Suppressor macrophage treated with lipopolysaccharide for 4 hours (primary cell): ENCODE measurements at places on chromosomes 1 and 21.

DNA sequence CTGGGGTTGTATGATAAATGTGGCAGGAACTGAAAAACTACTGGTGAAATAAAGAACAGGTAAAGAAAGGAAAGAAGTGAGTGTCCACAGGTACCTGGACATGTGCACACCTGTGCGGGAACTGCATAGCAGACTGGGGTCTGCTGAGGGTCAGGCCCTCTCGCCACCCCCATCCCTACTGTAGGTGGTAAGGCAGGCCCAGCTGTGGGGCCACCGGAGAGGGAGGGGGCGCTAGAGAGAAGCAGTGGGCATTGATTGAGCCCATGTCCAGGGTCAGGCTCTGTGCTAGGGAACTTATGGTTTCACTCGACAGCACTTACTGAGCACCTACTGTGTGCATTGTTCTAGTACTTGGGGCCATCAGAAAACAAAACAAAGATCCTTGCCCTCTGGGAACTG, 400.5 kb downstream of the MATN1 start:
- no peak for DNase-seq

- no peak for DNase-seq
Observed at GRCh38 chr1:109925159-109925990, 14.7 kb downstream of the CSF1 start.

GRCh38 chr21:33202464-33203363, 27.0 kb upstream of the IFNAR2 start:
- DNase-seq: peak; percentile 56

DNA sequence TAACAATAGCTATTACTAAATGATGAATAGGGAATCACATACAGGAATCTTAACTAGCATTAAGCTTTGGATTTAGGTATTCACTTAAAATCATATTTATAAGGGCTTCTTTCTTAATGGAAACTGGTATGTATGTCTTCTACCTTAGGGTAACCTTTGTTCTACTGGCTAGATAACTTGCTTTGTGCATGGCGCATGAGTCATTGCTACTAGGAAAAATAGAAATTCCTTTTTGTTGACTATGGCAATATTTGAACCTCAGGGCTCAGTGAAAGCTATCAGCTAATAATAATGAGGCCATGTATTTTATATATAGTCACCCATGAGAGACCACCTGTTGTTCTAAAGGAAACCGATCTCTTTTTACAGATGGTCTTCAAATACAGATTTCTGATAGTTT, 72.5 kb downstream of the RPS6KC1 start:
- DNase-seq: no peak

GRCh38 chr1:75999034-75999433, 66.8 kb upstream of the ASB17 start:
- no peak for DNase-seq

- DNase-seq: no peak
Observed at GRCh38 chr1:201103666-201104065, 8.6 kb downstream of the CACNA1S start.

GRCh38 chr1:192793983-192794767, 14.7 kb upstream of the RGS2 start:
- DNase-seq: no peak

DNA sequence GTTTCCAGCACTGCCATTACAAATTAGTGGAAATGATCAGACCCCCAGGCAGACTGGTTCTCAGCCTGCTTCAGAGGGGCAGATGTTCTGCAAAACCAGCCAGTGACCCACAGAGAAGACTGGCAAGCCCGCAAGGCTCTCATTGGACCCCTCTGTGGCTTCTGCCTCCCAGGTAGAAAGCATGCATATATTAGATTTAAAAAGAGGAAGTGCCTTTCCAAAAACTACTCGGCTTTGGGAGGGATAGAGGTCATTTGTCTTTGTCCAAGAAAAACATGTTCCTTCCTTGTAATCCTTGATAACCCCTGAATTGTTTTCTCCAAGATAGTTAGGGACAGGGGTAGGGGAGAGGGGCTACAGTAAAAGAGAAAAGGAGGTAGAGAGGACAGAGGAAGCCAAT, 11.8 kb downstream of the HIVEP3 start:
- no peak for DNase-seq

GRCh38 chr1:14292520-14292919, 306.0 kb upstream of the KAZN start:
- no peak for DNase-seq

GRCh38 chr1:31781138-31781755, 17.1 kb upstream of the ADGRB2 start:
- DNase-seq: no peak

- DNase-seq: peak; percentile 69
Observed at GRCh38 chr1:185317886-185318310, 855 bp upstream of the IVNS1ABP start.

GRCh38 chr21:34799092-34799491, 130.3 kb downstream of the CLIC6 start:
- DNase-seq: no peak

GRCh38 chr1:177116941-177117340, 47.6 kb downstream of the ASTN1 start:
- no peak for DNase-seq

DNA sequence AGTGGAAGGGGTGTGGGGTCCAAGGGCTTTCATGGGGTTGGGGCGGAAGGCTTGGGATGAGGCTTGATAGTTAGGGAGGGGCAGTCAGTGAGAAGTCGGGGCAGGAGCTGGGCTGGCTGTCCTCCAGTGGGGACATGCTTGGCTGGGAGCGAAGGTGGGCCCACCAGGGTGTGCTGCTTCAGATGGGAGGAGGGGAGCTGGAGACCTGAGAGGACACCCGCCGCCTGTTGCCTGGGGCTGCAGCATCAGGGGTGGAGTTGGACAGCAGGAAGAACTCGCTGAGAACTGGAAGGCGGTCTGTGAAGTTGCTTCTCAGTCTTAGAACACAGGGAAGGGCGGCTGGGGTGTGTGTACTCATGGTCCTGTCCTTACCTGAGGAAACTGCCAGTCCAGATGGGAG, 1.6 kb downstream of the THEM5 start:
- DNase-seq: no peak

- no peak for DNase-seq
Observed at GRCh38 chr21:16072221-16072620, 342.4 kb downstream of the USP25 start.

DNA sequence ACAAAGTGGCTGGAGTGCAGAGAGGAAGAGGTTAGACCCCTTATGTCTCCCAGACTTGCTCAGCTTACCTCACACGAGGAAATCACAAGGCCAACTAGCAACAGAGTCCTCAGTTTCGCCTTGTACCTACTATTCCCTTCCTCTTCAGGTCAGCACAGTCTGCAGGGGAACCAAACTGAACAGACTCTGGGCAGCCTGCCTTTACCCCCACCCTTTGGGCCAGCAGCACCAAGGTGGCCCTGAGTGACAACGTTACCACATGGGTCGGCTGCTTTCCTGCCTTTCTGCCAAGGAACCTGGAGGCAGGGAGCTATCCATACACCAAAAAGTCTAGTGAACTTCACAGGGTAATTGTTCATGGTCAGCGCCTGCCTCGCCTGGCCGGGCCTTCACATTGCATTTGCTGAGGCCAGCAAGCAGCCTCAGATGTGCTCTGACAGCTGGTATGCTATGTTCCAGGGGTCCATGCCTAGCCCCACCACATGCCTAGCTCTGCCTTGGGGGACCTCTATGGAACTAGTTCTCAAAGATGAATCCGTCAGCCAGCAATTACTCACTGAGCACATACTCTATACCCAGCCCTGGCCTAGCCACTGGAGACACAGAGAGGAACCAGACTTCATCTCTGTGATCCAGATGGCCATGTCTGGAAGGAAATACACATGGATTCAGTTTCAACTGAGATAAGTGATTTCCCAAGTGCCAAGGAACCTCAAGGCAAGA, 69.6 kb downstream of the DMAP1 start:
- DNase-seq: no peak

DNA sequence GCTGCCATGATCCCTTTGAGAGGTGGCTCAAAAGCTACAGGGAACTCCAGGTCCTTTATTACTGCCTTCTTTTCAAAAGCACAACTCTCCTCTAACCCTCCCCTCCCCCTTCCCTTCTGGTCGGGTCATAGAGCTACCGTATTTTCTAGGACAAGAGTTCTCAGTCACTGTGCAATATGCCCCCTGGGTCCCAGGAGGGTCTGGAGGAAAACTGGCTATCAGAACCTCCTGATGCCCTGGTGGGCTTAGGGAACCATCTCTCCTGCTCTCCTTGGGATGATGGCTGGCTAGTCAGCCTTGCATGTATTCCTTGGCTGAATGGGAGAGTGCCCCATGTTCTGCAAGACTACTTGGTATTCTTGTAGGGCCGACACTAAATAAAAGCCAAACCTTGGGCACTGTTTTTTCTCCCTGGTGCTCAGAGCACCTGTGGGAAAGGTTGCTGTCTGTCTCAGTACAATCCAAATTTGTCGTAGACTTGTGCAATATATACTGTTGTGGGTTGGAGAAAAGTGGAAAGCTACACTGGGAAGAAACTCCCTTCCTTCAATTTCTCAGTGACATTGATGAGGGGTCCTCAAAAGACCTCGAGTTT, 3.1 kb downstream of the BTG2 start:
- DNase-seq: no peak

DNA sequence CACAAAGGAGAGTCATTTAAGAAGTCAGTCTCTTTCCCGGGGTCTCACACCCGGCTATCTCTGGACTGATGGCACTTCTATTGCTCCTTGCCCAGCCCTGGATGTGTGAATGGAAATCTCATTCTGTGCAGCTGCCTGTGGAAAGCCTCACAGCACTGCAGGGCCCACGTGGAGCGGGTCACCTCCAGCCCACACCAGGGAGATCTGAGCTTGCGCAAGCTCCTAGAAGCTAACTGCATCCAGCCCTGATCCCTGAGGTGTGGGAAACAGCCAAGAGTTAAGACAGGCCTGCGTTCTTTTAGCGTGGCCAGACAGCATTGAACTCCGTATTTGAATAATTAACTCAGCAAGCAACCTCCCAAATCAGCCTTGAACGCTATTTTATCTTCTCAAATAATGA, 150.5 kb downstream of the LRIG2 start:
- DNase-seq: no peak

GRCh38 chr1:33713058-33713877, 150.6 kb upstream of the HMGB4 start:
- DNase-seq: no peak

GRCh38 chr1:106768077-106768476, 288.4 kb upstream of the PRMT6 start:
- no peak for DNase-seq

- DNase-seq: no peak
Observed at GRCh38 chr1:159914252-159915018, 10.9 kb downstream of the TAGLN2 start.

DNA sequence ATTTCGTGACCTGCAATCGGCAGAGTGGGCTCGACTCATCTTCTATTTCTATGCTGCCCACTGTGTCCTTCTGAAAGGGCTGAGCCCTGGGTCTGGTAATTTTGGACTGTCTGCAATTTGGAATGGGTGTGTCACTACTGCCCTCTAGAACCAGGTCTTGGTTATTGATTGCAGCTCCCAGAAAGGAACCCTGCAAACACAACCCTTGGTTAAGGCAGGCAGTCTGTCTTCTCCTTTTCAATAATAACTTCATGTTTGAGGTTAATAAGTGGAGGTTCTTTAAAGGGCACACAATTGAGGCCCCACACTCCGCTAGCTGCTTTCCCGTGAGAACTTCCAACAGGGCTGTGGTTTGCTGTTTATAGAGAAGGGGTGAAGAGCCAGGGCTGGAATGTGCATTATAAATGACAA, 79.9 kb upstream of the LYST start:
- DNase-seq: no peak

DNA sequence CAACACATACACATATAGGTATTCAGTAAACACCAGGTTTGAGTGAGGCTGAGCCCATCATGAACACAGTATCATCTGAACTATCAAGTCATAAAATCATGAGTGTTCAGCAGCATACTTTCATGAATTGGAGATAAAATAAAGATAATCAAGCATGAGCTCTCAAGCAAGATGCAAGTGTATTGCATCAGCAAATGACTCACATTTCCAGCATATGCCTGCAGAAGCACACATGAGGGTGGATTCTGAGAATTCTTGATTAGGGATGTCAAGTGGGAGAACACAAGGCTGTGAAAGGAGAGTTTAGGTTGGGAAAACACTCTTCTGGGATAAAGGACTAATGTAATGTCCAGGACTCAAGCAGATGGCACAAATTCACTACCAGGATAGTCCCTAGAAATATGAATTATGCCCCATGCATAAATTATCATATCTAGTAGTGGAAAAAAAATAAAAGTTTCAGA, 299.2 kb downstream of the SRGAP2C start:
- peak; percentile 50 for DNase-seq

DNA sequence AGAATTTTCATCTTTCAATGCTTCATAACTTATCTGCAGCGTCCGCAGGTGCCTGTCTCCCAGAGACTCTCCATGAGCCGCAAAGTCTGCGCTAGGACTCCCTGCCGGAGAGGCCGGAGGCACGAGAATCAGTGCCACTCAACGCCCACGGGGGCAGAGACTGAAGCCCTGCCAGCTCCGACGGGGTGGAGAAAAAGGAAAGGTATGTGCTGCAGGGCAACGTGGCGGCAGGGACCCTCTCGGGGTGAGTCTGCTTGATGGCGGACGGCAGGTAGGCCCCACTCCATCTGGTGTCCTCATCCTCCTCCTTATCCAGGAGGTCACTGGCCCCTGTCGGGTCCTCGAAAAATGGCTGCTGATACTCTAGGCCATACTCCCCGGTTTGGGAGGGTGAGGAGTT, 21.9 kb upstream of the MRPS14 start:
- no peak for DNase-seq

DNA sequence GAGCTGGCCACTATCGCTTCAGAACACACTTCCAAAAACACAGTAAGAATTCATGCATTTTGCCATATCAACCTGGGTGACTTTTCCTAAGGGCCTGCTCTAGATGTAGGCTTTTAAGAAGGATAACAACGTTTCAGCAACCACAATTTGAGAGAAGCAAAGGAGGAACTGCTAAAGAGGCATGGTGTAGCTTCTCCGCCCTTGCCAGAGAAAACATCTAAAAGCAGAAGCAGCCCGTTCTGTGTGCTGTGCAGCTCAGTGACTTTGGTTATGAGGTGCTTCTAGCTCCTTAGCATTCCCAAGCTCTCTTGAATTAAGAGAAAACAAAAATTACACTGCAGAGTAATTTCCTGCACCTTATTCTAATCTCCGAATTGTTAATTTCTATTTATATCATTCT, 2.7 kb downstream of the PER3 start:
- DNase-seq: peak; percentile 45

- no peak for DNase-seq
Observed at GRCh38 chr21:38246511-38246910, 10.3 kb upstream of the KCNJ15 start.

GRCh38 chr1:71026093-71026492, 21.5 kb downstream of the PTGER3 start:
- DNase-seq: no peak

DNA sequence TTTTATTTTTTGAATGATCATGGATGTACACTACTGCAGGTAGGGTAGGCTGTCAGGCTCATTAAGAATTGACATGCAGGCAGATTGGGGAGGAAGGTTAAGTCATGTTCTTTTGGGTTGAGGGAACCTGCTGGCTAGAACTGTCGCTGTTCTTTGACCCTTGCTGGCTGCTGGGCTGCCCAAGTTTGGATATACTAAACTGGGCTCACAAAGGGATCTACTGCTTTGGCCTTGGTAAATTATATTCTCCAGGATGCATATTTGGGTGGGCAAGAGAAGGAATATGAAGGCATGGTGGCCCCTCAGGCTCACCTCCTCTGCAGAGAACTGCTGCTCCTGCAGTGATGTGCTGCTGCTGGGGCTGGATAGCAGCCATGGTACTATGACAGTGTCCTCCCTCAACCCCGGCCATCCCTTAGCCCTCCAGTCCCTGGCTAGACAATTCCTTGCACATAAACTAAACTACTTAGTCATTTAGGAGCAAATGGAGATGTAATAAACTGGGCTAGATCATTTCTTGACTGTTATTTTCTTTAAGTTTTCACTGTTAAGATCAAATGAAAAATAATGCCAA, 6.1 kb downstream of the ATP1A1 start:
- DNase-seq: no peak

GRCh38 chr1:113210248-113210647, 137.2 kb downstream of the LRIG2 start:
- no peak for DNase-seq
